Activated CD4-positive, CD25-positive, alpha-beta regulatory T cell treated with anti-CD3 and anti-CD28 coated beads, Interleukin-2, amount 50 U/mL, for 72 hours (primary cell): ENCODE measurements at places on chromosomes 6 and 20.

- no peak for DNase-seq
Observed at GRCh38 chr20:60177080-60177479, 218.9 kb downstream of the CDH26 start.

DNA sequence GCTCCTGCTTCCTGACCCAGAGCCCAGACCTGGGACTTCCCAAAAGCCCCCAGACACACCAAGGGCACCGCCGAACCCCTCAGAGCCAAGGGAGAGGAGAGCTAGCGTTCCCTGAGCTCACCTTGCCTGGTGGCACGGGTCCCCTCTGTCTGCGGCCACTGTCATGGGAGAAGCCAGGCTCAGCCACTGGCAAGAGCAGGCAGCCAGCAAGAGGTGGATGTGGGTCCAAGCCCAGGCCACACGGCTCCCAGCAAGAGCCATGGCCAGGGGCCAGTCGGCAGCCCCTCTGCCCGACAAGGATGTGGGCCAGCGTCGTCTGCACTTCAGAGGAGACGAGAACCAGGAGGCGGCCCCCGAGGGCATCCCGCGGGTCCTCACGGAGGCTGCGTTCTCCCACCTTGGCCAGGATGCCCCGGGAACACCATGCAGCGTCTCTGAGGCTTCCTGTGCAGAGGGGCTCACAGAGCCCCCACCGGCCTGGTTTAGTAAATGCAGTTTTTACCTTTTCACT is 2.2 kb upstream of the PPDPF start:
- no peak for DNase-seq

GRCh38 chr20:11406877-11407276 is 510.8 kb upstream of the BTBD3 start:
- no peak for DNase-seq

DNA sequence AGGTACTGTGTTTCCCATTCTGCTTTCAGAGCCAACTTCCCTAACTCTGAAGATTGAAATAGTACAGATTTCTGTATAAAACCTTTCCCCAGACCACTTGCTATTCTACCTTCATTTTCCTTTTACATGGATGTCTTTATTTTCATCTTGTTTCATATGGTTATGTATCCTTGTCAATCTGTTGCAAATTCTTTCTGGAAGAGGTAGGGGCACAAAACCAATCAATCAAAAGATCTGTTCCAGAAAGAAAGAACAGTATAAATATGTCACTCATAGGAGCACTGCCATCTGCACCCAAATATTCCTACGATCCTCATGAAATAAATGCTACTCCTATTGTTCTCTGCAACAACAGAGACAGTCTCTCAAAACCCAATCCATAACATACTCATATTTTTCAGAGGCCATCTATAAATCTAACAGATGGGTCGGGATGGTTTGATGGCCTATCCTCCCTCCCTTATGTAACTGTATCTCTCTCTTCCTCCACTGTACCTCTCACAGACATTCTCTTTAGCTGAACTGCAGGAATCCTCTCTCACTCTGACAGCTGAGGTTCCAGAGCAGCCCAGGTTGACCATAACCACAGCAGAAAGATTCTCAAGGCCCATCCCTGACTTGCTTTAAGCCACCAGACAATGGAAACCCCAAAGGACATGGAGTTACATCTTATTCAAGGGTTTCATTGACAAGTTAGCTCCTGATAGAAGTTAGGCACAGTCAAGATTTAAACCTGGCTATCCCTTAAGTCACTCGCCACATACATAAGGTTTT is 112.8 kb downstream of the ZMYND8 start:
- DNase-seq, result no peak

DNA sequence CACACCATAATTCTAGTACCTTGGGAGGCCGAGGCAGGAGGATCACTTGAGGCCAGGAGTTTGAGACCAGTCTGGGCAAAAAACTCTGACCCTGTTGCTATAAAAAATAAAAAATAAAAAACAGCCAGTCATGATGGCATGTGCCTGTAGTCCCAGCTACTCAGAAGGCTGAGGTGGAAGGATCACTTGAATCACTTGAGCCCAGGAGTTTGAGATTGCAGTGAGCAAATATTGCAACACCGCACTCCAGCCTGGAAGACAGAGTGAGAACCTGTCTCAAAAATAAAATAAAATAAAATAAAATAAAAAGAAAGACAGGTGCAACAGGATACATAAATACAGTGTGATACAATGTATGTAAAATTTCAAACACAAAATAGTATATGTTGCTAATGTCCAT is 154.5 kb downstream of the OTOR start:
- no peak for DNase-seq

- no peak for DNase-seq
Observed at GRCh38 chr6:33014841-33015634, 5.6 kb upstream of the HLA-DOA start.

DNA sequence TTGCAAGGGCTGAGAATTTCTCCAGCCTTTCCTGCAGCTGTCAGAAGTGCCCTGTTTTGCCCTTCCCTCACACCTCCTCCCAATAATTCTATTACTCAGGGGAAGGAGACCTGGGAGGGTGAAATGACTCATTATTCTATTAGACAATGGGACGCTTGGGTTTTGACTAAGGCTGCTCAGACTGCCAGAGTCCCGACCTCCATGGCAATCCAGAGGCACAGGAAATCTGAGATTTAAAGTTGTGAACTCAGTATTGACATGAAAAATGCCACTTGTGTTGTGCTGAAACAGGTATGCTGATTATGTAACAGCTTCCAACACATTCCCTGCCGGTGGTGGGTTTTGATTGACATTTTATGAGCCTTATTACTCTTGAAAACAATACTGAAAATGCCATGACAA is 625.9 kb upstream of the FLRT3 start:
- no peak for DNase-seq

GRCh38 chr6:100944644-100945043 is 63.5 kb upstream of the ASCC3 start:
- DNase-seq, result no peak
